Stimulated activated CD4-positive, alpha-beta T cell treated with anti-CD3 and anti-CD28 coated beads, Interleukin-1b, Interleukin-23, amount 100 ng/mL, for 1 hour (primary cell): ENCODE measurements at places on chromosomes 11 and 22.

DNA sequence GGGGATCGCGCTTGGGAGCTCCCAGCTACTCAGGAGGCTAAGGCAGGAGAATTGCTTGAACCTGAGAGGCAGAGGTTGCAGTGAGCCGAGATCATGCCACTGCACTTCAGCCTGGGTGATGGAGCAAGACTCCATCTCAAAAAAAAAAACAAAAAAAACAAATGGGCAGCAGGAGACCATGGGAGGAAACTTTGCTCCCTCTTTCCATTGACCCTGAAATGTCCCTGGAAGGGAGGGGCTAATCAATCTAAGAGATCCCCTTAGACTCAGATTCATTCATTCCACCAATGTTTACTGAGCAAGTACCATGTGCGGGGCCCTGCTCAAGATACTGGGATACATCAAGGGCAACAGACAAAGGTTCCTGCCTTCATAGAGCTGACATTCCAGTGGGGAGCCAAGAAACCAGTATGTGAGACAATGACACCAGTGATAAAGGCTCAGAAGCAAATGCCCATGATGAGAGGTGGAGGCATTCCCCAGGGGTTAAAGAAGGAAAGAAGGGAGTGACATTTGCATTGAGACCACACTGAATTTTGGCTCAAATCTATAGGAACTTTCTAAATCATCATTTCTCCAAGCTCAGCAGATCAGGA, 37.7 kb upstream of the TFIP11 start:
- no peak for DNase-seq

DNA sequence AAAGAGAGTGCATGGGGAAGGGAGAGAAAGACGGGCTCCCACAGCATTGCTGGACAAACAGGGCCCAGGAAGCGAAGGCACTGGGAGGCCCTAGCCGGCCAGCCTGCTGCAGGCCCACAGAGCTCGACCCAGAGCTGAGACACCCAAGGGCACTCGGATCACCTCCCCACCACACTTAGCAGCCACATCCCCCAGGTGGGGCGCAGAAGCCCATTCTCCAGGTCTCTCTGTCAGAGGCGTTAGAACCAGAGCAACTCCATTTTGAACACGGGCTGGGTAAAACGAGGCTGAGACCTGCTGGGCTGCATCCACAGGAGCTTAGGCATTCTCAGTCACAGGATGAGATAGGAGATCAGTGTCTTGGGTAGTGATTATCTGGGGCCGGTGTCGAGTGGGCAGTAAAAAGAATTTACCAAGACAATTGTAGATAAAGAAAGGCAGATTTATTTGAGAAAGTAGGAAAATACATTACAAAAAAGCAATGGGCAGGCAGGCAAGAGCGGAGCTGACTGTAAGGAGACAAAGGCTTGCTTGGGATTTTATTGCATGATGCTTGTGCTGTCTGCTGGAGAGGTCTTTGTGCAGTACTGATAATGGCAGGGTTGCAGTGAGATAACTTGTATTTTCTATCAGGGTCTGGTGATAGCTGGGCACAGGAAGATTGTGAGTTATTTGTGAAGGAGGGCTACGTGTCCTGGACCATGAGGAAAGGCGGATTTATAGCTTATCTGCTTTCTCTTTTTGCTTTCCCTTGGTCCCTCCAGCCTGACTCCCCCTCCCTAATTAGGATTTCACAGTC, 13.4 kb upstream of the CAPN5 start:
- DNase-seq, result no peak

GRCh38 chr11:109153836-109154235, 268.2 kb upstream of the C11orf87 start:
- no peak for DNase-seq

GRCh38 chr11:100837311-100837710, 150.2 kb downstream of the ARHGAP42 start:
- DNase-seq, result no peak

DNA sequence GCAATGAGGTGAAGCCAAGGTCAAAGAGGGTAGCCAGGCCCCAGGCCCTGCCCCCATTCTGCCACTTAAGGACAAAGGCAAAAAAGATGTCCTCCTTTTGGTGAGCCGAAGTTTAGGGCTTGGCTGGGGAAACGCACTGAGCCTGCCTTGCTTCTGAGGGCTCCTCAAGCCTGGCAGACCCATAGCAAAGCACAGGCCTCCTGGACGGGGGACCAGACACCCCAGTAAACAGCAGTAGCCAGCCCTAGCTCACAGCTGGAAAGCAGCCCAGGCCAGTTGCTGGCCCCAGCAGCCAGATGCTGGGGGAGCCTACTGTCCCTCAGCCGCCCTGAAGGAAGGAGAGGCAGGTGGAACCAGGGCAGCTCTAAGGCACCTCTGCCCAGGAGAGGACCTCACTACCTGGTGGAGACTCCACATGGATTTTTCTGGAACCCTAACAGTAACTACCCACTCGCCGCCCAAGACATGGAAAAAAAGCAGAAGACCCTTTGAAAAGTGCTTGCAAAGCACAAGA, 3.8 kb upstream of the PYGM start:
- DNase-seq, result no peak

DNA sequence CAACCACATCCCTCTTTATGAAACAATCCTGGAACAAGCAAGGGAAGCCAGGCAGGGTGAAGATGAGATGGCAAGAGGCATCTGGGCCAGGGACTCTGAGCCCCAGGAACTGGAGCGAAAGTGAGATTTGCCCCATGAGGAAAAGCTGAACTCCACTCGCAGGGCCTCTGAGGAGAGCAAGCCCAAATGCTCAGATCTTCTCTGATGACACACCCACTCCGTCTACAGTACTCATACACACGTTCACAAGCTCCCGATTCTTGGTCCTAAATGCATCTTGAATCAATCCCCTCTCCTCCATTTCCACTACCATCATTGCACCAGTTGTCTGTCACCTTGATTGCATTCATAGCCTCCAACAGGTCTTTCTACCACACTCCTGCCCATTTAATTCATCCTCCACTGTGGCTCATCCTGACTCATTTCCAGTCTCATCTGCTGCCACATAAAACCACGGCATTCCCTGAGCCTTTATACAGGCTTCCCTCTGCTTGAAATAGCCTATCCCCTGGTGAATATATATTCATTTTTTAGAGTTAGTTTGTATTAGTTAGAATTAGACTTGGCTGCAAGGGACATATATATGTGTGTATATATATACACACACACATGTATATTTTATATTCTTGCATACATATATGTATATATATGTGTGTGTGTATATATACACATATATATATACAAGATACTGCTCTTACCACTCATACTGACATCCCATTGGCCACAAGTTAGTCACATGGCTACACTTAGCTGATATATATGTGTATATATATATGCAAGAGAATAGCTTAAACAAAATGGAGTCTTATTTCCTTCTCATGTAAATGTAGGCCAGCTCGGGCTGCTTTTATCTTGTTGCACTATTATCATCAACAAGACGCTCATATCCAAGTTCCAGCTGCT, 1.4 kb upstream of the APOA5 start:
- DNase-seq, result no peak

- no peak for DNase-seq
Observed at GRCh38 chr11:10537600-10537999, 3.4 kb downstream of the RNF141 start.
